ENCODE measurements at places on chromosomes 2 and 18.
A peak's percentile ranks its signal among the peaks of the same experiment; 100 is the strongest.

- no peaks in the 10 kb centered on the region for H3K4me1 ChIP-seq
- H3K27me3 ChIP-seq: no peaks in the 10 kb centered on the region
- DNase-seq: no peak
- no peaks in the 10 kb centered on the region for H3K36me3 ChIP-seq
- H3K4me3 ChIP-seq: no peak overlapping the region
- H3K27ac ChIP-seq: no peak overlapping the region
Measured at GRCh38 chr2:124402274-124402673, 377.2 kb downstream of the CNTNAP5 start.

- H3K4me1 ChIP-seq: peaks cover 46% of the 10 kb centered on the region
- H3K36me3 ChIP-seq: peaks cover 3% of the 10 kb centered on the region
- H3K27ac ChIP-seq: peak overlapping the region; percentile 56
- no peaks in the 10 kb centered on the region for H3K27me3 ChIP-seq
Measured at GRCh38 chr2:85861180-85861579, 27.6 kb downstream of the ST3GAL5 start.

DNA sequence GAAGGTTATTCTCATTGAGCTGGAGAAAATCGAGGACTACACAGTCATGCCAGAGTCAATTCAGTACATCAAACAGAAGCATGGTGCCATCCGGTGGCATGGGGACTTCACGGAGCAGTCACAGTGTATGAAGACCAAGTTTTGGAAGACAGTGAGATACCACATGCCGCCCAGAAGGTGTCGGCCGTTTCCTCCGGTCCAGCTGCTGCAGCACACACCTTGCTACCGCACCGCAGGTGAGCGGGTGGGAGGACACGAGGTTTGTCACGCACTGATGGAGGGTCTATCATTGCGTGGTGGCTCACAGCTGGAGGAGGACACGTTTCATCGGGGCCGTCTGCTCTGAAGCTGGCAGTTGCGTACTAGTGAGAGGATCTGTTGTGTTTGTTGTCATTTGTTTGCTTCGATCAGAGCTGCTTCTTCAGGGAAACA is 48.2 kb downstream of the IL1RL2 start:
- no peak for DNase-seq
- H3K27ac ChIP-seq: no peak overlapping the region
- no peak overlapping the region for H3K4me3 ChIP-seq
- no peaks in the 10 kb centered on the region for H3K36me3 ChIP-seq

DNA sequence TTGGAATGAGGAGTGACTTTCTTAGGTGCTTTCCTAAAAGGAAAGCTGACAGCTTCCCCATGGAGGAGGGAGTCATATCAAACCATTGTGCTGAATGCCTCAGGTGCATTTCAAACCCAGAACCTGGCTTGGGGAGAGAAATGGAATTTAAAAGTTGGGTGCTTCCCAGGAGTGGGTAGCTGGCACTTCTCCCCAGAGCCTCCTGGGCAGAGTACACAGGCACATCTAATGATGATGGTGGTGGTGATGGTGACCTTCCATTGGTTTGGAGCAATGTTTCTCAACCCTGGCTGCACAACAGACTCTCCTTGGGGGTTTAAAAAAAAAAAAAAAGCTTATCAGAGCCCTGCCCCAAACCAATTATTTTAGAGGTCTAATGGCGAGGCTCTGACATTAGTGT is 8.3 kb downstream of the FOSL2 start:
- no peak overlapping the region for H3K4me3 ChIP-seq
- DNase-seq: no peak
- peaks cover 34% of the 10 kb centered on the region for H3K4me1 ChIP-seq
- no peak overlapping the region for H3K27ac ChIP-seq

DNA sequence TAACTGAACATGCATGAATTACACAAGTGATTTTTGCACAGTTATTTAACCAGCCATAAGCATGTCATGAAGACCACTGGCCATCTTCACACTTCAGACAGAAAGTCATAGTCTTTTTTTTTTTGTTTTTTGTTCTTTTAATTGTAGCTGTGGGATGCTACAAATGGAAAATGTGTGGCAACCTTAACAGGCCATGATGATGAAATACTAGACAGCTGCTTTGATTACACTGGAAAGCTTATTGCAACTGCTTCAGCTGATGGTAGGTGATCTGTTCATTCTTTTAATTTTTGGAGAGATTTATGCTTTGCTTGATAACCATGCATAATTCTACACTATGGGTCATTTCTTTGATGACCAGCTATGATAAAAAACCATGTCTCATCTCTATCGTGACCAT is 35.6 kb downstream of the DAW1 start:
- H3K27ac ChIP-seq: no peak overlapping the region
- no peaks in the 10 kb centered on the region for H3K27me3 ChIP-seq
- no peaks in the 10 kb centered on the region for H3K36me3 ChIP-seq
- H3K4me3 ChIP-seq: no peak overlapping the region
- no peaks in the 10 kb centered on the region for H3K4me1 ChIP-seq

DNA sequence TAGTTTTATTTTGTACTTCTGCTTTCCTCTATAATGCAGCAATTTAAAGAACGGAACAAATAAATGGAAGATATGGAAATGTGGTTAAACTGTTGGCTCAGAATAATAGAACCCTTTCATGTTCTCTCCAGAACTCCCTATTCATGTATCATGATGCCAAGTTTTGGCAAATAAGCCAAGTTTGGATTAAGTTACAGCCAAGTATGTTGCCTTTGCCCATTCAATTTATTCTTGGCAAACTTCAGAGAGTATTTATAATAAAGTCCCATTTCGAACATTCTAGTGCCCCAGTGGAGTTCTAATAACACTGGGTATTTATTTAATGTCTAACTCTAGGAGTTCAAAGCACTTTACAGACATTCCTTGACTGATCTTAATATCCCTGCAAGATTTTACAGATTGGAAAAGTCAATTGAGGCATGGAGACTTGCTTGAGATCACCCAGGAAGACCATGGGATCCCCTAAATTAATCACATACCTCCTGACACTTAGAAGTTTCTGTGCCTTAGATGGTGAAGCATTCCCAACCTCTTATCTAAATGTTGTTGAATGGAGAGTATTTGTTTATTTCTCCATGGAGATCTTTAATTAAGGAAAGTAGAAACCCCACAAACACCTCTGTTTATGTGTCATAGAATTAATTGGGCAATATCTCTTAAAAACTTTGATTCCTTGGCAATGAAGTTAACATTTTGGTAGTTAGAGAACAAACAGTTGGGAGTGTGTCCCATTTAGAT is 106.7 kb downstream of the ACKR3 start:
- H3K36me3 ChIP-seq: no peaks in the 10 kb centered on the region
- DNase-seq: no peak
- no peak overlapping the region for H3K4me3 ChIP-seq
- no peak overlapping the region for H3K27ac ChIP-seq

DNA sequence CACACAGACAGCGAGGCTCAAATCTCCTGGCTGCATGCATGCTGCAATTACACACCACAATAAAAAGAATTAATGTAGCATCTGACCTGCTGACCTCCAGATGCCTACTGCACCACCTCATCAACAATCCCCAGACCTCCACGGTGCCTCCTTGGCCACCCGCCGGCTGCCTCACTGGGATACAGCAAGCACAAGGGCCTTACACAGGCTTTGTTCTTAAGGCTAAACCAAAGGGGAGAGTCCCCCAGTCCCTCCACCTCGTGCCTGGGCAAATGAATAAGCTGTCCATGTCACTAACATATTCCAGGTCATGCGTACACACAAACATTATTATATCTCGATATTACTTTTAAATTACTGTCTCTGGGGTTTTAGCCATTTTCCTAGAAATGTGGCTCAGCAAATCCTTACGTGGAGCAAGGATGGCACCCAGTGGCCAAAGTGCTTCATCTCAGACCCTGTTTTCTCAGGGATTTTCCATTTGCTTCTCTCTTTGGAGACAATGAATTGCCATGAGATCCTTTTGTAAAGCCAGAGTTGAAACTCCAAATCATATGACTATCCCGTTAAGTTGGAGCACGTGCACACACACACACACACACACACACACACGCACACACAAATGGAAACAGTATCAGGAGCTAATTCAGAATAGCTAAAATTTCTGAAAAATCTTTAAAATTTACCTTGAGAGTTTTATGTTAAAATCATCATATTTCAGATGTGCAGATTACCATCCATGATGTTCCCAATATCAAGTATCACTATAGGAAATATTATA is 313.8 kb downstream of the PDE11A start:
- peaks cover 4% of the 10 kb centered on the region for H3K4me1 ChIP-seq
- no peak for DNase-seq
- H3K4me3 ChIP-seq: no peak overlapping the region
- no peak overlapping the region for H3K27ac ChIP-seq

Measured in CD4-positive, alpha-beta memory T cell (primary cell).